ENCODE measurements at places on chromosomes 3 and 15. TPM values are rescaled to one million over a fixed set of nuclear protein-coding genes. Genes with fewer than 3 reads are reported as not detected.

Gene GOLGA6L1
- total RNA-seq, result not detected

Gene ARL14
- not detected for total RNA-seq

Gene ADGRG7
- total RNA-seq, result not detected

Gene ROPN1
- not detected for total RNA-seq

Gene AGTR1
- 0.10 TPM for total RNA-seq

Gene CHRD
- 0.31 TPM for total RNA-seq

Gene KLHL6
- 24.9 TPM for total RNA-seq

Gene USP8
- 73.7 TPM for total RNA-seq

Gene LRRC31
- total RNA-seq, result not detected

Gene C3orf49
- not detected for total RNA-seq

Gene SNRPA1
- total RNA-seq, result 76.1 TPM

Gene ATP8B4
- total RNA-seq, result 8.2 TPM

Gene HEG1
- 11.0 TPM for total RNA-seq

Gene SLC24A1
- 1.0 TPM for total RNA-seq

Gene UROC1
- total RNA-seq, result not detected

Gene ISLR
- total RNA-seq, result not detected

Gene SPSB4
- total RNA-seq, result not detected

Gene ITIH1
- total RNA-seq, result 0.52 TPM

Gene CHRM5
- total RNA-seq, result not detected

Gene TERC
- total RNA-seq, result 382 TPM

Gene LRRC58
- total RNA-seq, result 20.3 TPM

Gene ILDR1
- 0.21 TPM for total RNA-seq

Gene CASR
- total RNA-seq, result 1.2 TPM

Gene GCSAM
- 6.4 TPM for total RNA-seq

Gene C3orf20
- total RNA-seq, result 0.21 TPM

Gene ADAMTS9
- not detected for total RNA-seq

All from mononuclear cell (primary cell).